Right ventricle myocardium superior (tissue), 1 donor: ENCODE measurements at places on chromosomes 2 and 18.

DNA sequence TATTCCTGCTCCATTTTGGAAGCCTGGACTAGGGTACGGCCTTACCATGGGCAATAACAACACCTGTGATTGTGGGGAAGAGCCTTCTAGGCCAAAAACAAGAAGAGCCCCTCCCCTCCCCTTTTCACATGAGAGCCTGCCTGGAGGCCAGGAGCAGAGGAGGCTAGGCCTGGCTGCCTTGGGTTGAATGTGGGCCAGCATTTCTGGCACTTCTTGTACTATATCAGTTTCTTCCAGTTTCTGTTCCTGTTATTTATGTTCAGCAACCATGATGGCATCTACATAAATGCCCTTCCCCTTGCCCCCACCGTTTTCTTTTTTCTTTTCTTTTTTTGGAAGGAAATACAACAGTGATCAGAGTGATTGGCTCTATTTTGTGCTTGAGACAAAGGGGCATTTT is 58.4 kb downstream of the KCTD18 start:
- DNase-seq = no peak

DNA sequence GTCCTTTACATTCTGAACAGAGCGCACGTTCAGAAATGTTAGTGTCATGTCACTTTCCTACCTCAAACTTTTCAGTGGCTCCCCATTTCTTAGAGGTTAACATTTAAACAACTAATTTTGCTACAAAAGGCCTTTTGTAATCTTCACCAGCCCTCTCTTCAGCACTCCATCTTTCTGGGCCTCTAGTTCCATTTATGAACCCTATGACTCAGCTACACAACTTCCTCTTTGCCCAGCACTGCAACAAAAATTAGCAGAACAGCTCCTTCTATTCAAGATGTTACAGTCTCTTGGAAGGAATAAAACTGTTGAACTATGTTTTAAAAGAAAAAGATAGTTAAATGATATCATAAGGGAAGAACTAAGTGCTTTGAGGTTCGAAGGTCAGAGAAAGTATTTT is 139.9 kb downstream of the VWC2L start:
- no peak for DNase-seq

GRCh38 chr2:44171018-44171417 is 2.3 kb downstream of the PPM1B start:
- no peak for DNase-seq

GRCh38 chr2:237623428-237624403 is 3.7 kb upstream of the LRRFIP1 start:
- no peak for DNase-seq

- peak; percentile 65 for DNase-seq
These were observed 38.8 kb downstream of the PPP4R1 start for GRCh38 chr18:9575558-9575957.

- DNase-seq = no peak
These were observed 247.5 kb downstream of the NBAS start for GRCh38 chr2:15313657-15314056.

DNA sequence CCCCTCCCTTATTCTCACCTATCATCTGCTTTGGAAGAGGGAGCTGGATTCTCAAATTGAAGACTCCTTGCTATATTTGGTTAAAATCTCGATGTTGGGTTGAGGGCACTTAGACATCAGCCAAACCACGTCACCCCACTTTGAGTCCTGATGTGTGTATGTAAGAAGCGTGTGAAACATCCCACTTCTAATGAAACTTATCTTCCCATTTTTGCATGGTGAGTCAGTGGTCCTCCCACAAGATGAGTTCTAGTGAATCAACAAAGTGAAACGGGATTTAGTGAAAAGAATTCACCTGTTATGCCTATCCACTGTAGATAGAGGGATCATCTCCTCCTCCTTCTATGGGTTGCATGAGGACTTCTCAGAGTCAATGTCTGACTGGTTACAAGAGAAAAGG is 51.4 kb upstream of the SPRED2 start:
- no peak for DNase-seq
